SJSA1 (cell line): ENCODE measurements at places on chromosomes 3 and 15. TPM values are rescaled to one million over a fixed set of nuclear protein-coding genes. Genes with fewer than 3 reads are reported as not detected.

- DNase-seq: no peak
Observed at GRCh38 chr3:190546881-190547510, 33.1 kb downstream of the IL1RAP start.

GRCh38 chr3:38549486-38549885 is 53.3 kb downstream of the EXOG start:
- DNase-seq: no peak

The FBXO40 gene
- total RNA-seq: not detected in 2 replicates

The SLC28A1 gene
- total RNA-seq: not detected in 2 replicates

GRCh38 chr3:34212656-34213055 is 414.2 kb downstream of the PDCD6IP start:
- no peak for DNase-seq

DNA sequence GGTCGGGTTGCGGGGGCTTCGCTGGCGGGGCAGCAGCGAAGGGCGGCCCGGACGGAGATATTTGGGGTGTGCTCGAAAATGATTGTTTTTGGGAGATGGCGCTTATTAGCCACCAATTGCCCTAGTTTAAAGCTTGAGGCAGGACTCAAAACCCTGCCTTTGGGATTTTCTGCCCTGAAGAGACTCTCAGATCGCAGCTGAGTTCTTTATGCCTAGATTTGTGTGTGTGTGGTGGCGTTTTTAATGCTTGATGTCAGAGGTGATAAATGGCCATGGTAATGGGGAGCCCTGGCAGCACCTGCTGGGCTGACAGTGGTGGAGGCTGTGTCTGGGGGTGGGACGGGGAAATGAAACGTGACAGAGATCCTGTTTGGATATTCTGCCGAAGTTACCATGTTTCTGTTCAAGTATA is 604 bp downstream of the KCTD6 start:
- DNase-seq: peak; percentile 4

DNA sequence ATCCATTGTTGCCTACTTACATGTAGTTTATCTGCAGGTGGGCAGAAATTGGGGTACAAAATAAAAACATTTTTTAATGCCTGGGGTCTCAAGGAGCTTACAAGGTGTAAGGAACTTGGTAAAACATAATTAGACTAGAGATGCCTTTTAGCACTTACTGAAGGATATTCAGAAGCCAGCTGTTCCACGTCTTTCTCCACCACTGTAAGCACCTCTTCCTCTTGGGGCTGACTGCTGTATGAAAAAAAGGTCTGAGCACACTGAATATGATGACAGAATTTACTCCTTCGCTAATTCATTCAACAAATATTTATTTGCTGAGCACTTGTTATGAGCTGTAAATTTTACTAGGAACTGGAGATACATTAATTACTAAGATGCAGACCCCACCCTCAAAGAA is 539.1 kb downstream of the UNC13C start:
- DNase-seq: no peak

DNA sequence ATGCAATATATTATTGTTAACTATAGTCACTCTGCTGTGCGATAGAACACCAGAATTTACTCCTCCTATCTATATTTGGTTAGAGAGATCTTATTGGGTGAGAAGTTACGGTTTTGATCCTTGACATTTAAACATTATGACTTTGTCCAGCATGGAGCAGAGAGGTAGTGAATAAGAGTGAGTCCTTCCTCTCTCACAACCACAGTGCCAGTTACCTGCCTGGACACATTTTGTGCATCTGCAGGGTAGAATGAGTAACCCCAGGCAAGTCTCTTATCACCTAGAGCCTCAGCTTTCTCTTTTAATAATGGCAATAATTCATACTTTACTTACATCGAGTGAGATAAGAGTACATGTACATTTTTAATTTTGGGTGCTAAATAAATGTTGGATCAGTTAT is 24.1 kb downstream of the KAT2B start:
- DNase-seq: no peak

DNA sequence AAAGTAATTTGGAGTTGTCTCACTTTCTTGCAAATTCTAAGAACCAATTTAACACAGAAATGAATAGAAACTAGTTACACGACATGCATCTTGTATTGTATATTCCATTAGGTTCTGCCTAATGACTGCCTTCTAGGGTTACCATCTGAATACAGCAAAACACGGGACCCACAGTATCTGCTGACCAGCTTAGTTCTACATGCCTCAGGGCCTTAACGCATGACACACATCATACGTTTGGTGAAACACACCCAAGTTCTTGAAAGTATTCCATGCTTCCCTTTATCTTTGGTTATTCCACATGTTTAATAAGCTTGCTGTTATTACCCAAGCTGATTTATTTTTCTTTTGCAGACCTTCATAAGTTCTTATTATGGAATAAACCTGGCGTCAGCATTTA is 27.9 kb downstream of the APH1B start:
- no peak for DNase-seq

DNA sequence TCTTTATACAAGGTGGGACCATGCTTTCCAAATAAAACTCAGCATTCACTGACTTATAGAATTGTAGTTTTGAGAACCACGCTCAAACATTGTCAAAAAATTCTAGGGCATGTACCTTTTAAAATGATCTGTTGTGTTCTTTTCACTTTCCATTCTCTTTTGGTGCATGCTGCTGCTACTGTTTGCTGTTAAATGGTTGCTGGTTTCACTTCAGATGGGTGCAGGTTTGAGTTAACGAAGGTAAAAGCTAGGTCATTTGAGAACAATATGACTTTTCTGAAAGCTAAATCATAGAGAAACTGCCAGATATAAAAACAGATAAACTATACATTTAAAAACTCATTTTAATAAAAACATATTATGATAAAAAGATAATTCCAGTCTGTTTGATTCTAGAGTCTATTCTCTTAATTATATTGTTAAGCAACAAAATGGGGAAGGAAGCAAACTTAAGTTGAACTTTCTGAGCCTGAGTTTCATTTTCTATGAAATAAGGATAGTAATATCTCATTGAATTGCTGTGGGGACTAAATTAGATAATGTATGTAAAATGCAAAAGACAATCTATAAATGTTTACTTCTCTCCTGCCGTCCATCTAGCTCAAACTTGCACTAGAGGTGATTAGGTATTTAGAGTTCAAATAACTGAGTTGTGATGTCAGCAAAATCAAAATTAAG is 82.4 kb downstream of the OXSM start:
- no peak for DNase-seq

- peak; percentile 21 for DNase-seq
Observed at GRCh38 chr15:41981371-41982132, 9.2 kb upstream of the EHD4 start.

DNA sequence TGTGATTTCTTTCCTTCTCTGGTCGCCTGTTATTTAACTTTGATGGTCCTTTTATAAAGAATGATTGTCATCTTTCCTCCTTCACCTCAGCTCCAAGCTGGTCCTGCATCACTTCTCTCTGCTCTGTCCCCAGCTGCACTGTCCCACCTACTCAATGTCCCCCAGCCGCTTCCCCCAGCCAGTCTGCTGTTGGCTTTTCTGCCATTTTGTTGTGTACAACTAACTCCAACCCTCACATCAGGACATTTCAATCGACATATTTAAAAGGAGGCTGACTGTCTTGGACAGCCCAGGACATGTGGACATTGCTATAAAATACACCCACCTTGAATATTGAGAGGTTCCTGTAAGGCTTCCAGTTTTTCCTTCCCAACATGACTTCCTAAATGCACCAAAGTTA is 193.8 kb upstream of the RGMA start:
- no peak for DNase-seq

The GRK7 gene
- total RNA-seq: not detected in 2 replicates

- DNase-seq: no peak
Observed at GRCh38 chr15:88178631-88179030, 77.9 kb downstream of the NTRK3 start.

- peak; percentile 8 for DNase-seq
Observed at GRCh38 chr15:76060118-76060989, 569 bp downstream of the TMEM266 start.
